ENCODE measurements at places on chromosomes 11 and 22. TPM values are rescaled to one million over a fixed set of nuclear protein-coding genes. Genes with fewer than 3 reads are reported as not detected.

The REXO2 gene
- 271 TPM for total RNA-seq

The VSIG2 gene
- not detected for total RNA-seq

The MUC5AC gene
- not detected for total RNA-seq

The FXYD6 gene
- total RNA-seq = under 0.01 TPM

The BDNF gene
- 42.4 TPM for total RNA-seq

The RBMXL2 gene
- total RNA-seq = not detected

The OR5B21 gene
- not detected for total RNA-seq

The POU2AF1 gene
- total RNA-seq = not detected

The CD3D gene
- total RNA-seq = not detected

The KRTAP5-1 gene
- not detected for total RNA-seq

The TPBGL gene
- 0.28 TPM for total RNA-seq

The UPK2 gene
- total RNA-seq = not detected
